BE2C (cell line): ENCODE measurements at places on chromosomes 2 and 18.

GRCh38 chr2:232329716-232330067 lies 48.9 kb upstream of the ALPP start:
- no peak for DNase-seq

DNA sequence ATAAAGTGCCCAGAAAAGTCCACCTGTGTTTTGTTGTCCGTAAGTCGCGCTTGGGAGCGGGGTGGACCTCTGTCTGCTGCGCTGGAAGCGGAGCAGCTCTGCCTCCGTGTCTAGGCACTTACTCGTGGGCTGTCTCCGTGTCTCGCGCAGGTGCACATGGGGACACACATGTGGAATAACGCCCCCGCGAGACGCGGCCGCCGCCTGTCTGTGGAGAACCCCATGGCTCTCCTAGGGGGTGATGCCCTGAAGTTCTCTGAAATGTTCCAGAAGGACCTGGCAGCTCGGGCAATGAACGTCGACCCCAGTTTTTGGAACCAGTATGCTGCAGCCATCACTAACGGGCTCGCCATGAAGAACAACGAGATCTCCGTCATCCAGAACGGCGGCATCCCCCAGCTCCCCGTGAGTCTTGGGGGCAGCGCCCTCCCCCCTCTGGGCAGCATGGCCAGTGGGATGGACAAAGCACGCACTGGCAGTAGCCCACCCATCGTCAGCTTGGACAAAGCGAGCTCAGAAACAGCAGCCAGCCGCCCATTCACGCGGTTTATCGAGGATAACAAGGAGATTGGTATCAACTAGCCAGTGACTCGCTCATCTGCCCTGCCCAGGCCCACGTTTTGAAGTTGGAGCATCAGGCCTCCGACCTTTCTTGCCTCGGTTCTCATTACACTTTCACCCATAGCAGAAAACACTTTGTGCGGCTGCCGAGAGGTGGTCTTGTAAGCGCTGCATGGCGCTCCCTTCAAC lies 17.3 kb downstream of the SALL3 start:
- DNase-seq = no peak

- no peak for DNase-seq
Measured at GRCh38 chr2:207823865-207824264, 54.2 kb upstream of the FZD5 start.

GRCh38 chr2:50328680-50329079 lies 703.3 kb downstream of the NRXN1 start:
- no peak for DNase-seq

DNA sequence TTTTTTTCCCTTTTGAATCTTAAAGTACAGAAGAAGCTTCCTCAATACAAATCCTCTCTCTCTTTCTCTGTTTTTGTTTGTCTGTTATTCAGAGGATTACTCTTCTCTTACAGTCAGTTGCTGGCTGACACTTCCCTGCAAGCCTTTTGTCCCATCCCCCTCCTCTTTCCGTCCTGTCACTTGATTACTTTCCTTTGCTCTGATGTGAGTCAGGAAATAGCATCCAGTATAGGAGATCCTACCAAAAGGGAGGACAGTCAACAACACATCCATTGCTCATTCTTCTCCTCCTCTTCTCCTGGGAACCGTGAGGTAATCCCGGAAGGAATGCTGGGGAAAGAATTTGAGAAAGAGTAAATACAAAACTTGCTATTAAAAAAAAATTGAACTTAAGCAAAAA lies 79.3 kb upstream of the SCN7A start:
- DNase-seq = no peak

GRCh38 chr2:219344751-219345430 lies 12.3 kb upstream of the RESP18 start:
- DNase-seq = peak; percentile 58

GRCh38 chr2:112866128-112866835 lies 29.7 kb upstream of the IL1B start:
- DNase-seq = no peak

GRCh38 chr18:66990909-66991308 lies 387.0 kb upstream of the CDH19 start:
- no peak for DNase-seq

GRCh38 chr2:40161986-40162385 lies 289.9 kb downstream of the SLC8A1 start:
- DNase-seq = no peak

DNA sequence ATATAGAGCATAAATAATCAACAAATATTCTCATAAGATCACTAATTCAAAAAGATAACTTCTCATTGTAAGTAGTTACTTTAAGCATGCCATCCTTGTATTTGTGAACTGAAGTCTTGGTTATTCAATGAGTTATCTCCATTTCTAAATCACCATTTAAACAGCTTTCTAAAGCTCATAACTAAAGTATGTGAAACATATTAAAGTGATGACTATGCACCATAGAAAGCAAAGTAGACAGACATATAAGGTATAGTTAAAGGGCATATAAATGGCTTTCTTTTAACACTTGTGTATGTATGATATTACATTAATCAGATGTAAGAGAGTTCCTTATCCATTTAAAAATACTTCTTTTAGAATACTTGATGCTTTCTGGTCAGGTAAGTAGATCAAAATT lies 83.5 kb downstream of the IKZF2 start:
- DNase-seq = no peak

DNA sequence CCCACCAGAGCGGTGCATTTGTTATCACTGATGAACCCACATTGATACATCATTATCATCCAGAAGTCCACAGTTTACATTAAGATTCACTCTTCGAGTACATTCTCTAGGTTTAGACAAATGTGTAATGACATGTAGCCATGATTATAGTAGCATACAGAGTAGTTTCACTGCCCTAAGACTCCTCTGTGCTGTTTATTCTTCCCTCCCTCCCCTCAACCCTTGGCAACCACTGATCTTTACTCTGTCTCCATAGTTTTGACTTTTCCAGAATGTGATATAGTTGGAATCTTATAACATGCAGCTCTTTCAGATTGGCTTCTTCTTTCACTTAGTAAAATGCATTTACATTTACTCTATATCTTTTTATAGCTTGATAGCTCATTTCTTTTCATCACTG lies 31.2 kb upstream of the GREB1L start:
- DNase-seq = no peak

DNA sequence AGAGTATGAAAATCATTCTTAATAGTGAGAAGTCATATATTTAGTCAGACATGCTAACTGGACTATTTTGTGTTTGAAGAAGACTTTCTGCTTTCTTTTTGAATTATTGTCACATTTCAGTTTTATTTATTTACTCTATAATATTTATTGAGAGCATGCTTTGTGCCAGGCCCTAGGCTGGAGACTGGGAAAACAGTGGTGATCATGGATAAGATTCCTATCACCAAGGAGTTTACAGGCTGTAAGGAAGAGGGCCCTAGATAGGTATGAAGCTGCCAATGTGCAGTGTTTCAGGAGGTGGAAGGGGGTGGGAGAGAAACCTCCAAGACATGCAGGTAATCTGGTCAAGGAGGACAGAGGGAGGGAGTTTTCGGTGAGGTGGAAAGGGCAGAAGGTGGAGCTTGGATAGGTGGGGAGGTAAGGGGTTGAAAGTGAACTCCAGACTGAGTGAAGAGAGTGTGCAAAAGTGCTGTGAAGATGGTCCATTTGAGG lies 207.5 kb downstream of the ARHGAP15 start:
- DNase-seq = no peak

GRCh38 chr2:181396256-181397123 lies 60.7 kb upstream of the ITGA4 start:
- no peak for DNase-seq

DNA sequence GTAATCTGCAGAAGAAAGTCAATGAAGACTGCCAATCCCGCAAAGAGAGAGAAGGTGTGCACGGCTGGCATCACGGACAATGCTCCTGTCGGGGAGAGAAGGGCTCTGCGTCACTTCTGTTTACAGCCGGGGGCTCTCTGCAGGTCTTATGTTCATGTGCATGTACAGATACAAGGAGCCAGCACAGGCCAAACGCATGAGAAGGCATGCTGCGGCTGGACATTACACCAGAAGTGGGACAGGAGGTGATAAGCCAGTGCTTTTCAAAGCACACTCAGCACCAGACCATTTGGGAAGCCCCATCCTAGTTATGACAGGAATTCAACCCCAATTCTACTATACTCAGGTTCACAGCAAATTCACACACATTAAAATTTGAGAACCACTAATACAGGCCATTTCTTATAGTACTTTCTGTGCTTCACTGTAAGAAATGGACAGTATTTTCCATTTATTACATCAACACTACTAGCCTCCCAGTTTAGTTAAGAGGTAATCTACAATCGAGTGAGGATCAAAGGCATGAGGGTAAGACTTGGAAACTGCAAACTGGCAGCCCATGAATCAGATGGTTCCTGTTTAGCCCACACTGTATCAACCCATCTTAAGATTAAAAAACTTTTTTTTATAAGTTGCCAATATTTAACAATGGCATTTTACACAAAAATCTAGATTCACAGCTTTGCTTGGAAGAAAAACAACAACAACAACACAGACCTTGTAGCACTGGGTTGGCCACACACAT lies 38.2 kb downstream of the RMC1 start:
- DNase-seq = no peak

GRCh38 chr2:231483398-231484329 lies 19.4 kb upstream of the NCL start:
- peak; percentile 17 for DNase-seq

DNA sequence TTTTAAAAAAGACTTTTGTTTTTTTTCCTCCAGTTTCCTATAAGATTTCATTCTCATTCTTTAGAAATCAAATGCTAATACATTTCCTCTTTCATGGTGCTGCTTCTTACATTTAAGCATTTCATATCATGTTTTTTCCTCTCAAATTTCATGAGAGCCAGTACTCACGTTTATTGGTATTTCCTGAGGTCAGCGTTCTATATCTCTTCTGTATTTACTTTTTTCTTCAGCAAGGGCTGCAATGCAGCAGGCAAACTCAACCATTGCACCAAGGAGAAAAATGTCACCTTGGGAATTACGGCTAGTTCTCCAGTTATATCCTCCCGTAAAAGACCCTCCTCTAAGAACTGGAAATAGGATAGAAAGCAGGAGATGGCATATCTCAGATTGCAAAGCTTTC lies 32.4 kb downstream of the UPP2 start:
- DNase-seq = no peak

DNA sequence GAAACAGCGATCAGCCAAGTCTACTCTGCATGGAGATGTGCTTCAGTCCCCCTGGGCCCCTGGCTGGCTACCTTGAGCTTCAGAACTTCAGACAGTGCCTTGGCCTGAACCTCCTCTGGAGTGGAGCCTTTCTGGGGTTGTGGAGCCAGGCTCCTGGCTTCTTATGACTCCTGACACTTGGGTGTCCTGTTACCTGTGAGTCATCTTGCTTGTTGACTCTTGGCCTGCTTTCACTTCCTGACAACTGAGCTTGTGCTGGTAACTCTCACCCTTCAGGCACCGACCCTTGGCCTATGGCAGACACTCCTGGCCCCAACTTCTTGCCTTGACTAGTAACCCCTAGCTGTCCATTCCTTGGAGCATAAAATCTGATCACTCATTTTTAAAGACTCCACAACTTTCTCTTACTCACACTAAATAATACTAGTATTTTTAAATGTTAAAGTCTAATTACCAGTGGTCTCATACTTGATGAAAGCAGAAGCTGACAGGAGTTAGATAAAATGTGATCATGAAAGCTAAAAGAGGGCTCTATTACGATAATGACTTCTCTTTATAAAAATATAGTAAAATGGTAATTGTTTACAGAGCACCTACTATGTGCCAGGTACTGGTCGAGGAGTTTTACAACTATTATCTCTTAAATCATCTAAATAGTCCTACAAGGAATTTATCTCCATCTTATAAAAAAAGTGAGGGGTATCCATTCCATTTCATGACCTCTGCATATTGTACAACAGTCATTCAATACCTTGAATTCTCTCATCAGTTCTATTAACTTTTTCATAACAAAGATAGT lies 46.3 kb upstream of the VIT start:
- no peak for DNase-seq

DNA sequence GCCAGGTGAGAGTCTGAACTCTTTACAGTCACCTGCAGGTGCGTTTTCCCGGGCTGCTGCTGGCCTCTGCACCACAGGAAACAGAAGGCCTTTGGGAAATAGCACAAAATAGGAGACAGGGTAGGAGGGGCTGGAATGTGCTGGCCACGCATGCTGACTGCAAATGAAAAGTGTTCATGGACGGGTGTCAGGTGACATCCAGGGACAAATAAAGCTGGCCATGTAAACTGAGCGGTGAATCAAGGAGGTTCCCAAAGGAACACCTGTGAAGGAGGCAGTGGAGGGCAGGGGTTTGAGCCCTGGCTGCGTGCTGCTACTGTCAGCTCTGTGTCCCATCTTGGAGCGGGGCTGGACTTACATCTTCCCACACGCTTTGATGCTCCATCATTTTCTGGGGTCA lies 42.4 kb upstream of the GBX2 start:
- DNase-seq = no peak

GRCh38 chr2:216109962-216110614 lies 940 bp downstream of the XRCC5 start:
- no peak for DNase-seq

DNA sequence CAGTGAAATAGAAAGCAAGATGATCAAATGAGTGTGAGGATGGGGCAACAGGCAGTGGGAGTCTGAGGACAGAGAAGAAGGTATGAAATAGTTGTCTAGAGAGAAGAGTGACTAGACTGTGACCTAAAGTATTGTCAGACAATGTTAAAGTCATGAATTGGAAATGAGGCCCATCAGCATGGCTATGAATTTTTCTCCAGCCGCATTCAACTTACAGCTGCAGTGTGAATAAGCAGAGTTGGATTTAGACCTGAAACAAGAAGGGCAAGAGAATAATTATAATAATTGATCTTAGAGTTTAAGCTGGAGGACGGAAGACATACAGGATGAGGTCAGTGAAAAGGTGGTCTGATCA lies 4.2 kb upstream of the TSPYL6 start:
- no peak for DNase-seq

GRCh38 chr2:150060341-150060740 lies 427.1 kb downstream of the RND3 start:
- no peak for DNase-seq

GRCh38 chr18:79986726-79987125 lies 1.6 kb downstream of the TXNL4A start:
- no peak for DNase-seq

DNA sequence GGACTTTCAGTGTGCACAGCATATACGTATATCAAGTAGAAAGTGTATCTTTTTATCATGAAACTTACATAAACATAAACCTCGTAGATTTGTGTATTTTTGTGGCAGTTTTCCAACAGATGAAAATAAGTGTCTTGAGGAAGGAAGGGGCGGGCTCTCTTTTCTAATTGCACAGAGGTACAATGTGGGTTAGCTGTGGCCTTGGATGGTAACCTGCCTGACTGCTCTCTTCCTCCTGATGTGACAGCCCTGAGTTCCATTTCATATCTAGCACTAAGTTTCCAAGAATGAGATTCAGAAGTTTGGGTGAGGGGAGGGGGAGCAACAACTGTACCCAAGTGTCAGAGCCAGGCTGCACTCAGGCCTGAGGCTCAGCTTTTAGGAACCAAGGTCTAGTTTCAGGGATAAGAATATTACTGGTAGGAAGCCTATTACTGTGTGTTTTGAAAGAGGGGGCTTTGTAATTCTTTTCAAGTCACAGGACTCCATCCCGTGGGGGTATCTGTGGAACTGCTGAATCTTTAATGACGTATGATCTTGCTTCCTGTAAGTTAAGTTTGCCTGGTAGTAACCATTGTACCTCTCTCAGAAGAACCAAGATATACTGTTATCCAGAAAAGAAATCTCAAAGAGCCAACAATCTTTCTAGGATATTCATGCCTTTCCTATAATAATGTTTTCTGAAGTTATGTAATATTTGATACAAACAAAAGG lies 483.7 kb downstream of the PTPRM start:
- no peak for DNase-seq

GRCh38 chr2:233654501-233654900 lies 17.2 kb upstream of the UGT1A9 start:
- DNase-seq = no peak
